ENCODE measurements at places on chromosomes 12 and 14.

DNA sequence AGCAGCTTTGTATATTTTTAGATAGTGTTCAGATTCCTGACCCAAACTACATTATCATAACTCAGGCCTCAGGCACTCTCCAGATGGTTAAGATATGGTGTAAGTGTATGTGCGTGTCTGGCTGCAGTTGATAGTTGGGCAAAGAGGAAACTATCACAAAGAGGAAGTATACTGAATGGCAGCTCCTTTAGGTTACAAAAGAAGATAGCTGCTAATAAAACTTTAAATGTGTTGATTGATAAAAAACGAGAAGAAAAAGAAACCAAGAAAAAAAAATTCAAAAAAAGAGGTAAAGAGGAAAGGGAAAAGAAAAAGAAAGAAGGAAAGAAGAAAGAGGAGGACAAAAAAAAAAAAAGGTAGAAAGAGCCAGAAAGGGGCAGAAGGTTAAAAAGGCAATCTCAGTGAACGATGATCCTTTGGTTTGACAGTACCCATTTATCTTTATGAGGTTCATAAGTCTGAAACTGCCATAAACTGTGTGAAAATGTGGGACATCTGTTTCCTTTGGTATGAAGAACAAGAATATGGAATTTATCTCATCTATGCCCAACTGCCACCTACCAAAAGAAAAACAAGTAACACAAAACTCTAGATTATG is 42.2 kb downstream of the TAOK3 start:
- DNase-seq: peak; percentile 95

DNA sequence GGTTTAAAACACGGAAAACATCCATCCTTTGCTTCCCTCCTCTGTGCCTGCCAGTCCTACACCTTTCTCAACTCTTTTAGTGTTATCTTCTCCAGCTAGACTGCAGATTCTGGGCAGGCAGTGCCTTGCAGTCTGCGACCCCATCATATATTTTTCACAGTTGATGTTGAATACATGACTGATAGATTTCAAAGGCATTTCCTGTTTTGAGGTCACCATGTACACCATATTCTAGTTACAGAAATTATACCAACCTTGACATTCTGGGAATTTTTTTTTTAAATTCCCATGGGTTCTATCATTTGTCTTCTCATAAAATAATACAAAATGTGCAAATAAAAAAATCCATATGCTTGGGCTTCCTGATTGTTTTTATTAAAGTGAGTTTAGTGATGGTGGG is 16.6 kb downstream of the SOCS2 start:
- no peak for DNase-seq

DNA sequence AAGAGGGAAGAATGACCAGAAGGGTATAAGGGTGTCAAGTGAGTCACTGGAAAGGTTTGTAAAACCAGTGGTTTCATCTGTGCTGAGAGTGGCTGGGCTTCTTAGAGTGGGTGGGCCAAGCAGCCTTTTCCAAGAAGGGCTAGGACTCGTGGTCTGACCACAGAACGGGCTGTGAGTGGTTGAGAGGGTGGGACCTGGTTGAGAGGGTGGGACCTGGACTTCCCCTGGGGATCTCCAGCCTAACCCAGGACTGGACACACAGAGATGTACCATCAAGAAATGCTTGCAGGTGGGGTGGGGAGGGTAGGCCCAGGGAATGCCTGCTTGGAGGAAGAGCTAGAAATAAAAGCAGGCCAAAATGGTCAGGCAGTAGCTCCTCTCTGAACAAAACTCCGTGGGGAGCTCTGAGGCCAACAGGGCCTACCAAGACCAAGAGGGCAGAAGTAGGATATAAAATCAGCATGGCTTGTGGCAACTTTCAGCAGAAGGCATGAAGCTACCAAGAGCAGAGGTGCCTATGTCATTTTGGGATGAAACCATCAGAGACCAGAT is 140.5 kb downstream of the FOXN3 start:
- no peak for DNase-seq

- no peak for DNase-seq
Measured at GRCh38 chr12:123041042-123041531, 60.6 kb downstream of the ARL6IP4 start.

- no peak for DNase-seq
Measured at GRCh38 chr14:103628684-103629502, at the start of gene KLC1. Gene KLC1, plus strand, starts transcription at chr14:103629211. Its CDS starts 25,354 bp downstream, at chr14:103654565.

DNA sequence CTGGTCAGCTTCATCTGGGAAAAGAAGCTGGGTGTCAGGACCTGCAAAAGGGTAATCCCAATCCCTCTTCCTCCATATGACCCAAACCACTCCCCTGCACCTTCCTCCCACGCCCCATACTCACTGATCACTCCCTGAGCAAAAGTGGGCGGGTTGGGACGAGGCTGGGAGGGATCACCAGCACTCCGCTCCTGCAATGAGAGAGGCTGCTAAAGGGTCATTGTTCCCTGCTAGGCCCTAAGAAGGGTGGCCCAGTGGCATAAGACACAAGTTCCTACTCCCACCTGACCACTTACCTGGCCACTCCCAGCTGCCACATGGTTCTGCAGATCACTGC is 15.7 kb upstream of the PRKAG1 start:
- DNase-seq: no peak

DNA sequence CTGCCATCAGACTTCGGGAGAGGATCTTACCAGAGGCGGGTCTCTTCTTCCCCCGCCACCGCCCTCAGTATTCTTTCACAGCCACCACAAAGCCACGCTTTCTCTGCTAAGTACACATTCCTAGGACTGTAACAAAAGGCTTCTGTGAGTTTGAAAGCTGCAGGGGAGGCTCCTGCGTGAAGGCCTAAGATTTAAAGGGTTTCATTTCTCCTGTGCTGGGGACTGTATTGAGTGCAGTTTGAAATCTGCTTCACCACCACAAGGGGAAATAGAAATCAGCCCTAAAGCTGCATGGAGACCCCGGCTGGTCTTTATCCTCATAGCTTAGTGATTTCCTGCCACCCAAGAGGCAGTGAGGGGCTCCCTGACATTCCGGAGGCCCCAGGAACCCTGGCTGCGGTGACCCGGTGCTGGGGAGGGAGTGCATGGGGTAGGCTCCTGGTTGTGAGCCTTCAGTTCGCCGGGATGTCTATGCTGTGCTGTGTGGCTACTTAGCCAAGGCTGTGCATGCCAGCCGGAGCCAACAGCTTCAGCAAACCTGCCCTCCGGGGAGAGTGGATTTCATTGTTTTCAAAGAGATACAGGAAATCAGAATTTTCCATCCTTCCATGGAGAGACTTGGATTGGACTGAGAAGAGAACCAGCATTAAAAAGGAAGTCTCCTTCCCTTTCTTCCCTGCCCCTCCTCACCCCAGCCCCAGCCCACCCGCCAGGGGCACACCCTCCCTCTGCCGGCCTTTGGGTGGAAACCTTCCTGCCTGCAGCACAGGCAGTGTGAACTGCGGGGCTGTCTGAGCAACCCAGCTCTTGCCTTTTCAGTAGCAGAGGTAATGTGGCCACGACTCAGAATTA is 163.3 kb downstream of the ETV6 start:
- DNase-seq: no peak

DNA sequence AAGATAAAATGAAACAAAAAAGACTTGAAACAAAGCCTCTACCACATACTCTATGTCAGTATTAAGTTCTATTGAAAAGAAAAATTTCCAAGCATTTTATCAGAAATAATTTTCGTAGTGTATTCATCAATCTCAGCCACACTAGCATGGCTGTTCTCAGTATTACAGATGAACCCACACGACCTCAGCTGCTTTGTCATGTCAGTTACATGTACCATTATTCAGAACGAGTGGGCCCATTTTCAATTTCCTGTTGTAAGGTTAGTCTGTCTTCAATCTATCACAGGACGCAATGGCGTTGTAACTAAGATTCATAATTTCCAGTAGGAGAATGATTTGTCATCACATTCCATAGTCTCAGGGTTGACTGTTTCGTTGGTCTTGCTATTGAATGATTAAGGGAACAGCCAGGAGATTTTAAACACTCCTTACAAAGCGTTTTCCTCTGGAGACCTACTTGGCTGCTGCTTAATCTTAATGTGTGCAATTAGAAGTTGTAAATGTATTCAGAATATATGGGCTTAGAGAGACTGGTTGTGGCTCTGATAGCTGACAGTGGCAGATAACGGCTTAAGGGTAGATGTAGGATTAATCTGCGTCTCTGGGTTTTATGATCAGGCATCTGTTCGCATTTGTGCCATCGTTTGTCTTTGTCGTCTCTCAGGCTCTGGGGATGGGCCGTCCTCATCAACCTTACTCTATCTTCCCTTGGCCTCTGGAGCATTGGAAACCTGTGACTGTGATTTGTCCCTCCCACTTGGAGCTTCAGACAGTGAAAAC is 65.4 kb downstream of the GLT1D1 start:
- no peak for DNase-seq

DNA sequence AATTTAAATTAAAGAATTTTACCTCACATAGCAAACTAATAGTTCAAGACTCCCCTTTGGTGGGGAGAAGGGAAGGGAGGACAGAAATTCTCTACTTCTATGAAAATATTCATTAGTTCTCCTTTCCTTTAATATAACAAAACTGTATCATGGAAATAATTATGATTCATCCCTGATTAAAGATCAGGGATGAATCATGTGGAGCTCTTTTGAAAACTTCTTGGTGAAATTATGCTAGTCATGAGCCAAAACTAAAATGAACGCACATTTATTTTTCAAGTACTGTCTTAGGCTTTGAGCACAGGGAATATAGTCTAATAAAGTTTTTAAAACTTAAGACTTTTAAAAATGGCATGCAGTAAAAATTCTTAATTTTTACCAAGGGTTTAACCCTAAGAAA is 17.1 kb downstream of the TMBIM4 start:
- DNase-seq: no peak

- DNase-seq: no peak
Measured at GRCh38 chr14:90058876-90059458, 2.8 kb upstream of the KCNK13 start.

- no peak for DNase-seq
Measured at GRCh38 chr12:63821781-63822251, 22.7 kb upstream of the SRGAP1 start.

DNA sequence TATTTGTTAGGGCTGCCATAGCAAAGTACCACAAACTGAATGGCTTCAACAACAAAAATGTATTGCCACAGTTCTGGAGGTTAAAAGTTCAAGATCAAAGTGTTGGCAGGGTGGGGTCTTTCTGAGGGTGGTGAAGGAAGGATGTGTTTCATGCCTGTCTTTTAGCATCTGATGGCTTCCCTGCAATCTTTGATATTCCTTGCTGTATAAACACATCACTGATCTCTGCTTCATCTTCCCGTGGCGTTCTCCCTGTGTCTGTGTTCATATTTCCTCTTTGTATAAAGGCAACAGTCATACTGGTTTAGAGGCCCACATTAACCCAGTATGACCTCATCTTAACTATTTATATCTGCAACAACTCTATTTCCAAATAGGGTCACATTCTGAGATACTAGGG is 167.5 kb downstream of the BTG1 start:
- no peak for DNase-seq

GRCh38 chr12:85423947-85424346 is 143.9 kb downstream of the ALX1 start:
- no peak for DNase-seq

GRCh38 chr14:36955376-36955775 is 217.0 kb downstream of the SLC25A21 start:
- no peak for DNase-seq

DNA sequence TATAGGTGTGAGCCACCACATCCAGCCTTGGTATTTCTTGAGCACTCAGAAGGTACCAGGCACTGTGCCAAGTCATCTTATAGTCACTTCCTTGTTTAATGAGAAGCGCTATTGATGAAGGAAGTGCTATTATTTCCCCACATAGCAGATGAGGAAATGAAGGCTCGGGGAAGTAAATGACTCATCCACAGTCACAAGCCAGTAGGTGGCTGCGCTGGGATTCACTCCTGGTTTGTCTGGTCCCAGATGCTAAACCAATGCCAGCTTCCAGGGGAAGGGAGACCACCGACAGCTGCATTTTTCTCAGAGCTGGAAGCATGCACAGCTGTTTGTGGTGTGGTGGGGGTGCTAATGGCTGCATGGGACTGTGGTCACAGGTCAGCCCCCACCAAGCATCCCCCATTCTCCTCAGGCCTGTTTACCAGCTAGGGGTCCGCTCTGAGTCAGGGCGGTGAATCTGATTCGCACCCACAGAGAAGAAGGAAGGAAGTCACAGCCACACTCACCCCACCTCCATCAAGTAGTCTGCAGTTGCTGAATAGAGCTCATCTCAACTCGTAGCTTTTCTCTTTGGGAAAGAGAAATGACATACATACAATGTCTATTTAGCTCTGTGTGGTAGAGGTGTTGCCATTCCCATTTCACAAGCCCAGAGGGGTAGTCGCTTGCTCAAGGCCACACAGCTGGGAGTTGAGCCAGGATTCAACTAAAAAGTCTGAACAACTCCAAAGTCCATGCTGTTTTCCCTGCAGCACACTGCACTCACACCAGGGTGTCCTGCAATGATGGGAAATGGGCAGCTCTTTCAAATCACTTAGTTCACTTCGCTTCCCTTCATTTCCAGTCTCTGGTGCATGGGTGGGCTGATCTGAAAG is 6.3 kb upstream of the LTBP2 start:
- peak; percentile 94 for DNase-seq

GRCh38 chr14:106605548-106606448 is 1079.4 kb downstream of the TMEM121 start:
- peak; percentile 47 for DNase-seq

DNA sequence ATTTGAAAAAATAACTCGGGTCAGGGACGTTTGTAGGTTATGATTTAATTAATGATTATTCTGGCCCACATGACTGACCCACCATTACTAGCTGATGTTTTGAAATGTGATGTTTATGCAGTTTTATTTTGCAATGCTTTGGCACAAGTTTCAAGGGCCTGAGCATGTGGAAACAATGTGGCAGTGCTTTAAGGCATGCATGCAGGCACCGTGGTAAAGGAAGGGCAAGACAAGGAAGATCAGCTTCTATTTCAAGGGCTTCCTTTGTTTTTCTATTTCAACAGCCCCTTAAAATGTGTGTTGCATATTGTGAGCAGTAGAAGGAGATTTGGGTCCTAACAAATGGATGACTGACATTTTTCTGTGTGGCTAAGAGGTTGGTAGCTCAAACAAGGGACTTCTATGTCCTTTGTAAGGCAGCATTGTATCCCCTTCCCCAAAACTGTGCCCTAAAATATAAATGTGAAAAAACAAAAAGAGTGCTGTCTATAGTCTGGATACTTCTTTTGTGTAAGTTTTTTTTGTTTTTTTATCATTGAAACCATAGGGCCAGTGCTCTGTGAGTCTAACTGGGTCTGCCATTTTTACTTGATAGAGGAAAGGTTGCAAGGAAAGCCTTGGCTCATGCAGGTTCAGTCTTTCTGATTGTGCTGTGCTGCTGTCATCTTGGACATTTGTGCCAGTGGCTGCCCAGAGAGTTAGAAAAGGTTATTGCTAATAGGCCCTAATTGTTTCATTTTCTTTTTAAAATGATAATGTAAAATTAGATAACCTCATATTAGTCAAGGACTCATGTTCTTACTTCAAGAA is 103.5 kb downstream of the FGD4 start:
- peak; percentile 73 for DNase-seq

DNA sequence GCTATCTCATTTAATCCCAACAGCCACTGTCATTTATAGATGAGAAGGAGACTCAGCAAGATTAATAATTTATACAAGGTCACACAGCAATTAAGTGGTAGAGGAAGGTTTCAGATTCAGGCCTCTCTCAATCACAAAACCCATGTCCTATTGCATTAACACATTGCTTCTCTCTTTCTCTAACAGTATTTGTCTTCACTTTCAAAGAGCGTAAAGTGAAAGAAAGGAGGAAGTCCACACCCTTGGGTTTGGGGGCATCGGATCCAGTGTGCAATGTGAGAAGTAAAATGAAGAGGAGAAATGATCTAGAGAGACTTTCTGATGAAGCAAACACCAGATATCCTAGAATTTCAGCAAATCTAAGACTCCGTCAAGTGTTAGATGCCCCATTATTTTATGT is 7.0 kb upstream of the VRK1 start:
- DNase-seq: no peak

- no peak for DNase-seq
Measured at GRCh38 chr12:182381-182892, 31.5 kb downstream of the SLC6A12 start.

Measured in AML-193 (cell line).